Activated CD4-positive, CD25-positive, alpha-beta regulatory T cell (primary cell): ENCODE measurements at places on chromosomes 13 and 19.

- no peak for DNase-seq
Measured at GRCh38 chr13:62663767-62664166, 1248.1 kb upstream of the PCDH20 start.

DNA sequence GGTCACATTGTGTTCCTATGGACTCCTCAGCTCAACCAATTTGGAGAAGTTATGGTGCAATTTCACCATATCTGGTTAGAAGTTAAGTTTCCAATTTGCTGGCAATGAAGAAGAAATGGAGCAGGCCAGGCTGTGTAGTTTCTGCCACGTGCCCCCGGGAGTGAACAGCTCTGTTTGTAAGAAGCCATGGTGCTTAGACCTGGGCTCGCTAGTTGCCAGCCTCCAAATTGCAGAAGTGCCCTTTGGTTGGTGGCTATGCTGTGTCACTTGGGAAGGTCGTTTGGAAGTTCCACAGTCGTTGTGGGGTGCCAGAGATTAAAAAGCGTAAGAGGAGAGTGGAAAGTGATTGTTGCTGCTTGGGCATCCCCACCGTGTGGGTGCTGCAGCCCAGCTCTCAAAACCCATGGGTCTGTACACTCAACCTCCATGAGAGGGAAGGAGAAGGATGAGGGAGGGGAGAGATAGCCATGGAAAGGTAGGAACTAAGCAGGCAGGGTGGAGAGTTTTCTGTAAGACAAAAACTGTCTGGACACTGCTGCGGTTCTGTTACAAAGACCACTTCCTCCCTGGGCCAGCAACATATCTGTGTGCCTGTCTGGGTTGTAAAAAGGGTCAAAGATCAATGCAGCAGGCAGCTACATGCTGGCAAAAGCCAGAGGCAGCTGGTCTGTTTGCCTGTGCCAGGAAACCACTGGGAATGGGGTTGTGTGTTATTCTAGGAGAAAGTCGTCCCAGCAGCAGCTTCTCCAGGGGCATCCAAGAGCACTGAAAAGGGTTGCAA, 10.8 kb downstream of the ALOX5AP start:
- DNase-seq, result no peak

DNA sequence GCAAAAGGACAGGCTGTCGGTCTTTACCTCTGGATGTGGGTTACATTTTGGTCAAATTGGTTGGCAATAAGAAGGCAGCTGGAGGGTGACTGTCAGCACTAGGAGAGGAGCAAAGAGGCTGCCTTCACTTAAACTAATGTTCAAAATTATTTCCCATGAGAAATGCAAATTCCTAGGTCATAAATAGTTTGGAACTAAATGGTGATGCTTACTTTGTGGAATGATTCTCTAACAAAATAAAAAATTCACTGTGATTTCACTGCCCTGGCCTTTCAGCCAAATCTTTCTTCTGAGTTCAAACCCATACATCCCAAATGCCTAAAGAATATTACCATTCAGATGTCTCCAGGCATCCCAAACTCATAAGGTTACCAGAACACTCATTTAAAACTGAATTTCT, 25.0 kb upstream of the OXGR1 start:
- no peak for DNase-seq

GRCh38 chr19:17079710-17080439, 4.3 kb downstream of the MYO9B start:
- peak; percentile 61 for DNase-seq
